Iris pigment epithelial cell (primary cell): ENCODE measurements at places on chromosomes 4 and X.

GRCh38 chr4:85866508-85866907 lies 391.6 kb downstream of the ARHGAP24 start:
- no peak for DNase-seq

DNA sequence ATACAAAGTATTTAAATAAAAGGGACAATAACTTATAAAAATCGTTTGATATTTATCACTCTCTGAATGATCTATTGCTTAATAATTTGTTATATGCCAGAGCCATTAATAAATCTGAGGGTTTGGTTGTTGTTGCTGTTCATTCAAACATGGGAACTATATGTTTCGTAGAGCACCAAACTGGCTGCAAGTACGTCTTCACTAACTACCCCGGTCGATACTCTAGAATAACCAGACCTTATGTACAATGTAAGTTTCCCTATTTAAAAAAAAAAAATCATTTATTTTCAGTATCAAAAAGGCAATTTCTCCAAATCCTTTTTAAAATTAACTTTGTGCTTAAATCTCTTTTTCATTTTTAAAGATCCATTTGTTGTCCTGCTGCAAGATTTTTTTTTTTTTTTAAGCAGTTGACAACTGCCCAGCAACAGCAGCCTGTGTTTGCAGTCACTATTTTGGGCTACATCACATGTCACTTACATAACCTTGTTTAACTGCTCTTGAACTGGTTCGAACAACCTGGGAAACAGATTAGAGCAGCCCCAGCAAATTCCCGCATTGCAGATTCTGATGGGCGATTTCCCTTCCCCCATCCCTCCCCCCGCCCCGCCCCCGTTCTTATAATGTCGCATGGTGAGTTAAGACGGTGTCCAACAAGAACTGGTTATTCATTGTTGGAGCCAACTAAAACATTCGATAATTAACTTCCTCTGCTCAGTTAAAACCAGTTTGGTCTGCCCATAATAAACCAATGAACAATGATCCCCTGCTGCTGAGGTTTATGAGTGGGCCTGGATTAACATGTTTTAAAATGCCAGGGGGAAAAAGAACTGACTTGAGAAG lies 238.9 kb downstream of the NR3C2 start:
- no peak for DNase-seq

GRCh38 chr4:54099748-54100574 lies at the start of gene GSX2:
TSS of gene GSX2 (plus strand) at chr4:54100163. CDS start at chr4:54100345, 182 bp downstream.
- DNase-seq, result no peak

- no peak for DNase-seq
Observed at GRCh38 chr4:38539501-38539900, 124.5 kb upstream of the KLF3 start.
